ENCODE measurements at places on chromosomes 2 and 18.
A peak's percentile ranks its signal among the peaks of the same experiment; 100 is the strongest.

GRCh38 chr18:74166386-74166785, 18.1 kb downstream of the TIMM21 start:
- no peak for DNase-seq

GRCh38 chr2:37652199-37652640, 19.2 kb downstream of the CDC42EP3 start:
- DNase-seq = peak; percentile 94

DNA sequence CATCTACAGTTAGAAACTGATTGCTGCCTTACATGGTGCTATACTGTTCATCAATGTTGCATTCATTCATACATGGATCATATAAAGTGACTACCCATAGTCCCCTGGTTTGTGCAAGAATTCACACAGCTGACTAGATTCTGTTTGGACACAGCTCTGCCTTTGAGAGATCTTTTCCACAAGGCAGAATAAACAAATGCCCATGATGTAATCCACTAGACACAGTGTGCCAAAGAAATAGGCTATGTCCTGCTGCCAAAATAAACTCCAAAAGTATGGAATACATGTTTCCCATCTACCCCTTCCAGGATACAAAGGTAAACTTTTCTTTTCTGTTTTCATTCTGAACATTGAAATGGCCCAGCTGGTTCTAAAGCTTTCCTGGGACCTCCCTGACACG, 269.4 kb upstream of the CHAC2 start:
- DNase-seq = no peak

DNA sequence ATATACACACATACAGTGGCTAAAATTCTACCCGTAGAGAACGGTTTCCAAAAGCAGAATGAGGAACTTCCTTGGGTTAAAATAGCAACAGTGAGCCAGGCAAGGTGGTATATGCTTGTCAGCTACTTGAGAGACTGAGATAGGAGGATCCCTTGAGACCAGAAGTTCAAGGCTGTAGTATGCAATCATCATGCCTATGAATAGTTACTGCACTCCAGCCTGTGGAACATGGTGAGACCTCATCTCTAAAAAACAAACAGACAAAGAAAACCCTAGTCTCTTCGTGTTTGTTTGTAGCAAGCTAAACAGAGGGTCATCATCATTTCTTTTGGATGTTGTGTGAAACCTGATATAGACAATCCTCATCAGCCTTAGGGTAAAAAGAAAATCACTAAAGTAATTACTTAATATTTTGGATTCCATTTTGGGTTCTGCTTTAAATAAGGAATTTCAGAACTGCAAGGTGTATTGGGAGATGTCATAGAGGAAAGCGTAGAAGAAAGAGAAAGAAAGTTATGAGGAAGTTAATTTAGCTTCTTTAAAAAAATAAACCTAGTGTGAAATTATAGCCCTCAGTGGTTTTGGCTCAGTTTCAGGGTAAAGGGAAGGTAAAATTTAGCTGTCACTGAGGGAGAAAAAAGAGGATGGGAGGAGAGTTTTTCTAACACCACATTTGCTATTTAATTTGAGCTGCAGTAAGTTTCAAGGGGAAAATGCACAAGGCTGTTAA, 46.5 kb downstream of the PLEK start:
- no peak for DNase-seq

- no peak for DNase-seq
Measured at GRCh38 chr2:23465936-23466335, 81.0 kb downstream of the KLHL29 start.

DNA sequence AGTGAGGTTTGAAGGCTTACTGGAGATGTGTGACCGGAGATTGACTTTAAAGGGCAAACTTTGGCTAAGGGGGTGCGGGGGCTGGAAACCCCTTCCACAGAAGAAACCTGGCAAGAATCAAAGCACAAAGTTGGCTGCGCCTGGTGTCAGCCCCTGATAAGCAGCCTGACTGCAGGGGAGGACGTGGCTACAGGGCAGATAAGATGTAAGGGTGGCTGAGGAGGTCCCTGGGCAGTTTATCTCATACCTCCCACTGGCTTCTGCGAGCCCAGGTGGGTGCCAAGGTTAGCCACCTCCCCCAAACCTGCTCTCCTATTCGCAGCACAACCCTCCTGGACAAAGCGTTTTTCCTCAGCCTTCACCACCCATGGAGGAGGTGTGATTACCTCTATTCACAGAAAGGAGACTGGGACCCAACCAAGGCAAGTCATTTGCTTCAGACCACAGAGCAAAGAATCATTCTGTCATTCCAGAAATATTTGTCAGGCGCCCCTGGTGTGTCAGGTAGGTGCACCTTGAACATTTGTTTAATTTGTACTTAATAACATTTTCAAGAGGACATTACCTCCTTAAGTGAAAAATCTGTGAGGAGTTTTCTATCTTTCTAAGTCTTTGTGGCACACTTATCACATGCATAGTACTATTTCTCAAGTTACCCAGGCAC, 73.1 kb upstream of the IL1R1 start:
- DNase-seq = no peak

DNA sequence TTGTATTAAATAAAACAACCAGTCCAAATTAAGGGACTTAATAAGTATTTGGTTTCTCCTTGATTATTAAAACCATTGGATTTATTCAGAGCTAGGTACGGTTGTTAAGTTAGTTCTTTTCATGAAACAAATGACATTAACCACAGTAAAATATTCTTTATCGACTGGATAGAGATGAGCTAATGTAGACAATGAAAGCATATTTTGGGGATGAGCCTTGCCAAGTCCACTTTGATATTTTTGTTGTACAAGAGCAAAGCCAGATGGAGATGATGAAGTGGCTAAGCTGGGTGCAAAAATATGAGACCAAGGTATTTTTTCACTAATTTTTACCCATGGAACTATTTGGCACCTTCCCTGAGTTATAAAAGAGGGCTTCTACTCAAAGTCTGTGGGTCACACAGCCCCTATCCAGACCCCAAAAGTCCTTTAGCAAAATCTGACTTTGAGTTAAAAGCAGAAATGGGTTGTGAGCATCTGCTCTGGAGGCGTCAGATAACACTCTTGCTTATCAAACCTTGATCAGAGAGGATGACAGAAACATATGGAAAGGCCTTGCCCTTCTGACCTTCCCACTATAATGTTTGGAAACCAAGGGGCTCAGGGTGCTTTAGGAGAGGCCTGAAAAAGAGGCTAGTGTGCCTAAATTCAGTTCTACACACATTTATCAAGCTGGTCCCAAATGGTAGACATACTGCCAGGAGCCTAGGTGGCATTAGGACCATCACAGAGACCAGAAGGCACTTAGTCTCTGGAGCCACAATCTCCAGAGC, 456.8 kb downstream of the MTX2 start:
- no peak for DNase-seq

GRCh38 chr2:238518172-238518820, 91.6 kb downstream of the ASB1 start:
- peak; percentile 83 for DNase-seq
